ENCODE measurements at places on chromosomes 1 and 21.

GRCh38 chr1:217617126-217617525, 13.8 kb downstream of the GPATCH2 start:
- DNase-seq, result no peak

GRCh38 chr21:41678924-41679318, 87.9 kb downstream of the RIPK4 start:
- DNase-seq, result peak; percentile 90

DNA sequence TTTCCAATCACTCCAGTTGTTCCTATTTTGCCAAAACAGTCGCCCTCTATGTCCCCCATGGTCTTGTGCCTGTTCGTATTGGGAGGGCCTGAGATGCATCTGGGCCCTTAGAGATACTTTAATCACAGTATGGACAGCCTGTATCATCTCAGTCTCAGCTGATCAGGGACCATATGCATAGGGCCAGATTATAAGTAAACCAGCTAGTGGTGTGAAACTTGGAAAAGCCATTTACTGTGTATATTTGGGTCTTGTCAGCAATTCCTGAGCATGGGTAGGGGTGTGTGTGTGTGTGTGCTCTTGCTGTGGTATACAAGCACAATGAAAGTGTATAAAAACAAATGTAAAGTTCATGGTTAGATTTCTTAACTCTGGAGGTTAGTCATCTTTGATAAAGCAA, 22.8 kb downstream of the SH3BGR start:
- DNase-seq, result no peak

GRCh38 chr1:179124873-179125272, 43.0 kb downstream of the TOR3A start:
- no peak for DNase-seq

DNA sequence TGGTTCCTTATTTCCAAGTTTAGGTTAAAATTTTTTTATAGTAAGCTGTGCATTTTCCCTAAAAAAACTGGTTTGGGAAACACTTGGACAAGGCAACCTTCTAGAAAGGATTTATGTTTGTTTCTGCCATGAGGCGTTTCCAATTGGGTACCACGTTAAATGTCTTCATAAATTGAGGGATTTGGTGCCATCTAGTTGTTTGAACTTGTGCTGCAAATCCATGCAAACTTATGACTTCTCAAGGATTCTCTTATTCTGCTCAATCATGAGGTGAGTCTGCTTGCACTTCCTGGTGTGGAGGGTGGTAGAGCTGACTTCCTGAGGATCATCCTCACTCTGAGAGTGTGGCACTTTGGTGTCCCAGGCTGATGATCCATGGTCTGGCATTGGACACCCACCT, 123.3 kb downstream of the PCNX2 start:
- DNase-seq, result no peak

GRCh38 chr1:110328274-110328673, 10.9 kb upstream of the RBM15 start:
- DNase-seq, result no peak

GRCh38 chr1:1318131-1318652, 6.3 kb downstream of the INTS11 start:
- DNase-seq, result no peak

GRCh38 chr21:36914244-36915013, 52.0 kb downstream of the HLCS start:
- no peak for DNase-seq

DNA sequence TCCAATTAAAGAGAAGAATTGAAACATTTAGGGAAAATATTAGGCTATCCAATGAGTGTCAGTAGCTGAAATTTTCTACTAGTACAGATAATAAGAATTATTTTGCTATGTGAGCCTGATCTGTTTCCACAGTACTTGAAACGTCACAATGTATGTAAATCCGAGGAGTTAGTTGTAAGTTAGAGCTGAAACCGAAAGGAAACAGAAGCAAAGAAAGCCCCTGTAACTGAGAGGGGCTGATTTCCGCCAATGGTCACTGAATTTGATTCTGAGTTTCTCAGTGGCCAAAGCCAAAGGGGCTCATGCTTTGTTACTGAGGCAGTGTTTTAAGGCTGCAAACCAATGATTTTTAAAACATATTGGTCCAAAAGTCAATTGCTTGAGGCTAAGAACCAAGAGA, 168.3 kb upstream of the DUSP10 start:
- DNase-seq, result no peak

DNA sequence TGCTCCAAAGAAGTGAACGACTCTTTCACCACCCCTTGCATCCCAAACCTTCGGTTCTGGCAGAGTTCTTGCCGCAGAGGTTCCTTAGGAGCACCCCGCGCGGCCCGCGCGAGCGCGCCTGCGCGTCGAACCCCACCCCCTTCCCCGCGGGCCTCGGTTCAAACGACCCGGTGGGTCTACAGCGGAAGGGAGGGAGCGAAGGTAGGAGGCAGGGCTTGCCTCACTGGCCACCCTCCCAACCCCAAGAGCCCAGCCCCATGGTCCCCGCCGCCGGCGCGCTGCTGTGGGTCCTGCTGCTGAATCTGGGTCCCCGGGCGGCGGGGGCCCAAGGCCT, at the start of gene C1orf56:
Gene C1orf56, plus strand, starts transcription at position 161 of the 334 bp plus-strand sequence. Its CDS starts 97 bp downstream, at position 258.
- DNase-seq, result peak; percentile 74

DNA sequence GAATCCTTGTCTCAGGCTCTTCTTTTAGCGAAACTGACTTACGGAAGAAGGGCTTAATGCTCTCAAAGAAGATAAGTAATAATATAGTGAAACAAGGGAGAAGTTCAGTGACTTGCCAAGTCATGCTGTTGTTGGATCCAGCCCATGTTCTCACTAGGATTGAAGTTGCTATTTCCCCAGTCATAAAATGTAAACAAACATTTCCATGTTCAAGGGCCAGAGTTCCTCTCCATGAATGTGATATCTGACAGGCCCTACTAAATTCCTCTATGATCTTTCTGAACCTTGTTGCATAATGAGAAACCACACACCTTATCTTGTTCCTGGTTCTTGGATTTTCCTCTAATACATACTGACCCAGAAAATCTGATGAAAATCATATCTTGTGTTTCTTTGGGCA, 876.5 kb upstream of the B3GALT2 start:
- DNase-seq, result no peak

DNA sequence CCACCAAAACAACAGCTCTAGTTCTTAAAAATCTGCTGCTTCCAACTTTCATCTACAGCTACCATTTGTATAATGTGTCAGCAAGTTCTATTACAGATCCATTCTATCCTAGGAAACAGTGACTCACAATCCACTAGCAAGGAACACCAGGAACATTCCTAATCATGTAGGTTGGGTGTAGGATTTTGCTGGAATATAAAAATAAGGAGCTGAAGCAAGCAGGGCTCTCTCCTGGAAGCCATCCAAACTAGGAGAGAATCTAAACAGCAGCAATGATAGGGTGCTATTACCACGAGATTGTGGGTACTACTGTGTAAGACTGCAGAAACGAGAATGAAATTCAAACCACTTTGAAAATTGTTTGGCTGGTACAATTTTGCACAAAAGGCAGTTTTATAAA, 135.0 kb downstream of the PTPN14 start:
- DNase-seq, result no peak

DNA sequence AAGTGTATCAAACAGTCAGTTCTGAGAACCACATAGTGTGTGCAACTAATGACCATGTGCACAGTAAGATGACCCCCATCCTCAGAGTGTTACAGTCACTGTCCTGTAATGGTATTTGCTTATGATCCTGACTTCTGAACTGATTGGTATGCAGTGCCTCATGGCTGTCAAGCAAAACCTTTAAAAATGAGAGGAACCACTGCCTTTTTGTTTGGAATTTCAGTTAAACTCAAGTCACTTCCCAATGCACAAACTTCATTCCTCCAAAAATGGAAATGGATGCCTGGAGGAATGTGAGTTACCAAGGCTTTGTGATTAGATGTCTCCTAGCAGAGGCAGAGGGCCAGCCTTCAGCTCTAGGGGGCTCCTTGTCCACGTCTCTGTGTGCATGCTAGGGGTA, 10.5 kb downstream of the C1orf198 start:
- no peak for DNase-seq

- DNase-seq, result no peak
Observed at GRCh38 chr1:201505503-201505890, 1.4 kb downstream of the CSRP1 start.

DNA sequence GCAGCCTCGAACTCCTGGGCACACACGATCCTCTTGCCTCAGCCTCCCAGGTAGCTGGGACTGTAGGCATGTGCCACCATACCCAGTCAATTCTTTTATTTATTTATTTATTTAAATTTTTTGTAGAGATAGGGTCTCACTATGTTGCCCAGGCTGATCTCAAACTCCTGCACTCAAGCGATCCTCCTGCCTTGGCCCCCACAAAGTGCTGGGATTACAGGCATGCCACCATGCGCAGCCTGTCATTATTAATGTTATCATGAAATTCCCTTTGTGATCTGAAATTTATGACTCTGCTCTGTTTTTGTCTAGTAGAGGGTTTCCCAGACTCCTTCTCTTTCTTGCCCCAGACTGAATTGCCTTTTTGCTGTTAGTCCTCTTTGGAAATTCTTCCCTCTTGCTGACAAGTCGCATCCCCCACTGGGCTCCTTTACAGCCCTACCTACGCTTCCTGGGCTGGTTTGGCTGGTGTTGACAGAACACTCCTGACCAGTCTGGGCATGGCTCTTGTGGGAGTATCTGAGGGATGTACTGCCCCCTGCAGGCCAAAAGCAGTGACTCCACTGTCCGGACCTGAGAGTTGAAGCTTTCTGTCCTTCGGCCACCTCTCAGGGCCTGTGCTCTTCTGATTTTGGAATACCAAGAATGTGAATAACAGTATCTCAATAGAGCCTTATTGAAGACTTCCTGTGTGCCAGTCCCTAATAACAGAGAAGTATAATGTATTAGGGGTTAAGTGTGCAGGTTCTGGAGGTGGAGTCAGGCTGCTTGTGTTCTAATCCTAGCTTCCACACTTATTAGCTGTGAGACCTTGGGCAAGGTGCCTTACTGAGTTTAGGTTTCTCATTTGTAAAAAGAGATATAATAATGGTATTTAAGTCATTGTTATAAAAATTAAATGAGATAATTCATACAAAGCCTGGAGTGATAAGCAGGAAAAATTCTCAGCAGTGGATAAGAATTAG, 28.2 kb downstream of the TCEANC2 start:
- DNase-seq, result peak; percentile 13

- DNase-seq, result no peak
Observed at GRCh38 chr21:27681841-27682240, 715.0 kb upstream of the ADAMTS5 start.

GRCh38 chr1:7207875-7208646, 422.8 kb downstream of the CAMTA1 start:
- DNase-seq, result peak; percentile 46

GRCh38 chr1:105636052-105636451, 1420.4 kb upstream of the PRMT6 start:
- no peak for DNase-seq

All from renal cortex interstitium (tissue), 15 donors.